ENCODE measurements at places on chromosomes 6 and 20.

- DNase-seq: no peak
These were observed 49.3 kb upstream of the ARID1B start for GRCh38 chr6:156727715-156728385.

DNA sequence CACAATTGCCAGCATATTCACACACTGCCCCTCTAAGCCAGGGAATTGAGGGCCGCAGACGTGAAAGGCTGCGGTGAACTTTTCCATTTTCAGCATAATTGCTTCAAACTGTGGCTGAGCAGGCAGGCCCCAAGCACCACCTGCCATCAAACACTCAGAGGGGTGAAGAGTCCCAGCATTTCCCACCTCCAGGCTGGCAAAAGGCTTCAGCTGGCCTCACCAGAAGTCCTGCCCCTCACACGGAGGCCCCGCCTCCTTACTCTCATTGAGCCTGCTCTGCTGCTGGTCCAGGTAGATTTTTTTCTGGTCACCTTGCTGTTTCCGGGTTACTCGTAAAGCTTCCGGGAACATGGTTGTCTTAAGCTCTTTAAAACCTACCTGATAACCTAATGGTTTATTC, 52.0 kb upstream of the PRELID3B start:
- no peak for DNase-seq

DNA sequence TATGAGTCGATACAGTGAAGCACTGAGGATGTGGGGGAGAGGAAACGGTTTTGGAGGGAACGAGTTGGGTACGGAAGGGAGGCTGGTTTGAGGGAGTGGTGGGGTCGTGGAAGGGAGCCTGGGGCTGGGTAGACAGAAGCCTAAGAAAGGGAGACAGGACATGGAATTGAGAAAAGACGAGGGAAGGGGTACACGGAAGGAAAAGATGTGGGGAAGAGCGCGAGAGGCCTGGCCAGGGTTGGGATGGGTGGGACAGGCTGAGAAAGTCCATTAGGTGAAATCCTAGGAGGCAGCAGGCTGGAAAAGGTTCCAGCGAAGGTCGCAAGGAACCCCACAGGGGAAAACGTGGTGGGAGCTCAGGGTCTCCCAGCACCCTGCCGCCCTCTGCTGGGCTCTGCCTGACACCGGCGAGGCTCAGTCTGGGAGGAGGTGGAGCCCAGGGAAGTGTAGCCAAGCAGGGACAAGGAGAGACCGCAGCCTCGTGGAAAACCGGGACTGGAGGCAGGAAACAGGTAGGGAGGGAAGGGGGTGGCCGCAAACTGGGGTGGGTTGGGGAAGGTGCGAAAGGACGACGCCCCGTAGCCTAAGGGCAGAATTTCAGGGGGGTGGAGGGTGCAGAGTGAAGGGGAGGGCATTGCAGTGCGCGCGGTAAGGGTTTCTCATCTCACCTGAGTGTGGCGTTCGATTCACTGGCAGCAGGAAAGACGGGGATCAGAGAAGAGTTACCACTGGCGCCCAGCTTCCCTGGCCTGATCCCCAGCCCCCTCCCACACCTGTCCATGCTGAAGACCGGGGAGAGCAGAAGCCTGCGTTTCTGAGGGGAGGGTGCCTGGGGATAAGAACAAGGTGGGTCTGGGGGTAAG, 4.3 kb downstream of the GABBR1 start:
- DNase-seq: peak; percentile 74

GRCh38 chr6:104170401-104170800, 689.3 kb downstream of the HACE1 start:
- DNase-seq: no peak

DNA sequence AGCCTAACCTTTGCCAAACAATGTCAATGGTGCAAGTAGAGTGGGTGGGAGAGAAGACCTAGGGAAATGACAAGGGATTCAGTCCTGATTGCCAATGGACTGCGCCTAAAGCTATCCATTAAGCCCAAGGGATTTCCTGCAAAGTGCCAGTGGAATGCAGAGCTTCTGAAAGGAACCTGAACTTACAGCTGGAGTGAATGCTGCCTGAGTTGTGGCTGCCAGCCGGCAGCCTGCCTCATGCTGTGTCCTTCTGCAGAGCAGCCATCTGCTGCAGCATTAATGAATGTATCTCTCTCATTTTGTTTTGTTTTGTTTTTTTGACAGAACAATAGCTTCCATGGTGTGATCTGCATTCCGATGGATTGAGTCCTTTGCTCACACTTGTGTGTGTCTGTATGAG, 44.7 kb downstream of the SLC35F1 start:
- DNase-seq: no peak

GRCh38 chr6:46734867-46735719, at the start of gene PLA2G7:
Gene PLA2G7, minus strand, starts transcription at chr6:46735375. Its CDS starts 12,484 bp downstream, at chr6:46722891.
- peak; percentile 40 for DNase-seq

- no peak for DNase-seq
These were observed 75.9 kb downstream of the TAF4 start for GRCh38 chr20:61989741-61990140.

- DNase-seq: no peak
These were observed 4.3 kb downstream of the AK9 start for GRCh38 chr6:109686566-109687265.

GRCh38 chr6:15804164-15805154, 141.6 kb upstream of the DTNBP1 start:
- no peak for DNase-seq

Data from RPMI7951 (cell line).